AG04450 (cell line): ENCODE measurements at places on chromosomes 1 and 21. TPM values are rescaled to one million over a fixed set of nuclear protein-coding genes. Genes with fewer than 3 reads are reported as not detected.

- no peak for DNase-seq
Observed at GRCh38 chr1:22166439-22166838, 23.5 kb upstream of the WNT4 start.

The TMEM222 gene
- 27.8 and 37.2 TPM in 2 replicates for polyA plus RNA-seq

DNA sequence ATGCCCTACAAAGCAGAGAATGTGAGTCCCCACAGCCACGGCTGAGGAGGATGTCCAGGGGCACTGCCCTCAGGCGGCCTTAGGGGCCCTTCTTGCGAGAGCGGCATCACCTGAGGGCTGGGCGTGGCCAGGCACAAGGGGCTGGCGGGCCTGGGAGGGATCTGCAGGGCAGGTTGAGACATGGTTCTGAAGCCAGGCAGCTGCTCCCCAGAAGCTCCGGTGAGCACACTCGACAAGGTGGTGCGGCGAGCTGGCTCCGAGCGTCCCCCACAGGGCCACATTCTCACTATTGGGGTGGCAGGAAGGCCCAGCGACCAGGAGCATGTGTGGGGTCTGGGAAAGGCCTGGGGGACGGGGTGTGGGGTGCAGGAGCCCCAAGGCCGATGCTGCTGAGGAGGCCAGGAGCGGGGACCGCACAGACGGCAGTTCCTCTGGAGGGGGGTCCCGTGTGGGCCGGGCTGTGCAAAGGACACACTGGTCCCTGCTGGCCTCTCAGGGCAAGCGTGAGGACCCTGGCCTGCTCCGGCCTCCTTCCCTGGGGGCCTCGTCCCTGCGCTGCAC, 47.2 kb downstream of the MORN1 start:
- DNase-seq: no peak

GRCh38 chr1:222918801-222919477, 104.1 kb downstream of the DISP1 start:
- no peak for DNase-seq

The SMPDL3B gene
- 0.05 and 0.07 TPM in 2 replicates for polyA plus RNA-seq

- no peak for DNase-seq
Observed at GRCh38 chr1:15623435-15623834, 6.2 kb downstream of the DDI2 start.

The LSM10 gene
- polyA plus RNA-seq: 50.8 and 63.6 TPM in 2 replicates

- DNase-seq: no peak
Observed at GRCh38 chr1:116365353-116365780, 7.7 kb upstream of the ATP1A1 start.

- DNase-seq: no peak
Observed at GRCh38 chr1:226233293-226233692, 9.8 kb downstream of the MIXL1 start.

- no peak for DNase-seq
Observed at GRCh38 chr1:246564839-246565750, 966 bp downstream of the TFB2M start.

- DNase-seq: no peak
Observed at GRCh38 chr1:3924825-3925220, 24.8 kb upstream of the C1orf174 start.

GRCh38 chr1:10699470-10699835, 97.0 kb downstream of the CASZ1 start:
- no peak for DNase-seq

The PLA2G4A gene
- 3.9 and 5.5 TPM in 2 replicates for polyA plus RNA-seq

DNA sequence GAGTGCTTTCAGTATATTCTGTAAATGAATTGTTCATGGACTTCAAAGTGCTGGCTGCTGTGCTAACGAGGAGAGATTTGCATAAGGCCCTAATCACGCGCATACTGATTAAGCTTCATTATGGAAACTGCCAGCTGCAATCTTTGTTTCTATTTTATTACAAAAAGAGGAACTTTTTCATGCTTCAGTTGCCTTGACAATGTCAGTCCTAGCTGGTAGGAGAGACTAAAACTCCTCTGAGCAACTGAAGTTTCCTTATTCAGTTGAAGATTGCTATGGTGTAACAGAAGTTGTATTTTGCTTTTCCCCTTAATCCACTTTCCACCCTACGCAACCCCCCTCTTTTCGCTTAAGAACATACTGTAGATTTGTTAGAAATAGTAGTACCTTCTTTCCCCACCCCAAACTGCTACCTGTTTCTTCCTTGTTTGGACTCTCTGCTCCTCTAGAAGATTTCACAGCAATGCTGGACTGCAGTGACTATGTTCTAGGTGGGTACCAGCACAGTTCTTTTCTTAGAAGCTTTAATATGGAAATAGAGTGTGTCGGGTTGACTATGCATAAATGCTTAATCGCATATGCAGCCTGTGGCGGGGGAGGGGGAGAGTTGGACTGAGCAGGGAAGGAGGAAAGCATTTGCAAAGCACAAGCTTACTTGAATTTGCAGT, 108.3 kb downstream of the POU2F1 start:
- no peak for DNase-seq

GRCh38 chr1:152018537-152018936, 18.3 kb downstream of the S100A11 start:
- DNase-seq: no peak

The C4BPA gene
- polyA plus RNA-seq: not detected in 2 replicates

DNA sequence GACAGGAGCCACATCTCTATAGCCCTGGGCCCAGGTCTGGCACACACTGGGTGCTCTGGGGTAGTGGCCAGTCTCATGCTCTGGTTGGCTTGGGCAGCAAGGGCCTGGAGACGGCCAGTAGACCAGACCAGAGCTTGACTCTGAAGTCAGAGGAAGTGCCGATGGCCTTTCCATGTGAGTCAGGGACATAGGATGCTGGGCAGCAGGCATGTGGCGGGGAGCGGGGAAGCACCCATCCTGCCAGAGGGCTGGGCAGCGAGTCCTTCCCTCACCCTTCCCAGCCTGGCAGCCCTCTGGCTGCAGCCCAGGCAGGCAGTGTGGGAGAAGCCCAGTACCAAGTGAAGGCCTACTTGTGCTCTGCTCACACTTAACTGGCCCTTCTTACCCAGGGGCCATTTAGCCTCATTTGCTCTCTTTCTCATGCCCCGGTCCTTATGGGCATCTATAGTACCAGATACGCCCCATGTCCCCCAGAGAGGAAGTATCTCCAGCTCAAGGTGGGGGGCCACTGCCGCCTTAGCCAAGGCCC, 3.3 kb downstream of the GPR153 start:
- DNase-seq: no peak

- DNase-seq: no peak
Observed at GRCh38 chr1:70738624-70739023, 309.0 kb downstream of the PTGER3 start.

DNA sequence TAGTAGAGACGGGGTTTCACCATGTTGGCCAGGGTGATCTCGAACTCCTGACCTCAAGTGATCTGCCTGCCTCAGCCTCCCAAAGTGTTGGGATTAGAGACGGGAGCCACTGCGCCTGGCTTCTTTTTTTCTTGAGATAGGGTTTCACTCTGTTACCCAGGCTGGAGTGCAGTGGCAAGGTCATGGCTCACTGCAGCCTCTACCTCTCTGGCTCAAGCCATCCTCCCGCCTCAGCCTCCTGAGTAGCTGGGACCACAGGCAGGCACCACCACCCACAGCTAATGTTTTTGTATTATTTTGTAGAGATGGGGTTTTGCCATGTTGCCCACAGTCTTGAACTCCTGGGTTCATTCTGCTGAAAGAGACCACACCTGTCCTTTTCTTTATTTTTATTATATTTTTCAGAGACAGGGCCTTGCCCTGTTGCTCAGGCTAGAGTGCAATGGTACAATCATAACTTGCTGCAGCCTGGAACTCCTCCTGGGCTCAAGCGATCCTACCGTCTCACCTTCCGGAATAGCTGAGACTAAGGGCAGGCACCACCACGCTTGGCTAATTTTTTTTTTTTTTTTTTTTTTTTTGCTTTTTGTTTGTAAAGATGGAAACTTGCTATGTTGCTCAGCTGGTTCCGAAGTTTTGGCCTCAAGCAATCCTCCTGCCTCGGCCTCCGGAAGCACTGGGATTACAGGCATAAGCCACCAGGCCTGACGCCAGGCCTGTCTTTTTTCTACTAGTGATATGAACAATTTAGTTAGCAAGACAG, 3.1 kb downstream of the LMNA start:
- no peak for DNase-seq

The KMO gene
- 0.04 and 0.07 TPM in 2 replicates for polyA plus RNA-seq

DNA sequence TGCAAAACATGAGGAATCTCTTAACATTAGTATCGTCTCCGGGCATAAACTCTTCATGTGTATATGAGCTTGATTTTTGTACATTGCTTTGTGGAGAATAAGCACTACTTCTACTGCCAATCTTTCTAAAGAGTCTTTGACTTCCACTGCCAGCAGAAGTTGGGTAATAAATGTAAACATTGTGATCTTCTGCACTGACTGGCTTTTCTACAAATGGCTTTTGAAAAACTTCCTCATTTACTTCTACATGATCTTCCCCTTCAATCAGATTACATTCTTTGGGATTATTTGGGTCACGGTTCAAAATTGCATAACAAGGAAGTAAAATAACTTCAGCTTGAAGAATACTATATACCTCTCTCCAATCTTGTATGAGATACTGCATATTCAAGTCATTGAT, 30.4 kb upstream of the SLC44A5 start:
- DNase-seq: no peak

- DNase-seq: no peak
Observed at GRCh38 chr1:6694121-6694713, 7.4 kb downstream of the DNAJC11 start.

GRCh38 chr1:159429074-159429861, 2.7 kb upstream of the OR10J4 start:
- no peak for DNase-seq

- no peak for DNase-seq
Observed at GRCh38 chr1:200737647-200738291, 924 bp upstream of the CAMSAP2 start.

- DNase-seq: no peak
Observed at GRCh38 chr1:23525558-23526250, 5.3 kb downstream of the E2F2 start.

DNA sequence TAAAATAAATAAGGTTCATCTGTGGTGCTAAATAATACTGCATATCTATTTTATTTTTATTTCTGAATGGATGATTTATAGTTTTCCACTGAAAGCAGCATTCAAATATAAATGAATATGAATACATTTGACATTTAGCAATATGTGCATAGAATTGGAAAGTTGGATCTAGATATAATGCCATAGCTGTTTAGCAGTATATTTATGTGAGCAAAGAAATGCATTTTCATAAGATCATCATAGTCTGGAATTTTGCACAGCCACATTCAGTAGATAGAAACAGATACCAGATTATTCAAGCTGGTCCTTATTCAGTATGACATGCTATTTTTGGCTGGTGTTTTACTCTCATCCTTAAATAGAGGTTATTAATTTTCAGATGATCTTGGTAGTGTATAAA, 46.0 kb downstream of the SNX7 start:
- DNase-seq: no peak

DNA sequence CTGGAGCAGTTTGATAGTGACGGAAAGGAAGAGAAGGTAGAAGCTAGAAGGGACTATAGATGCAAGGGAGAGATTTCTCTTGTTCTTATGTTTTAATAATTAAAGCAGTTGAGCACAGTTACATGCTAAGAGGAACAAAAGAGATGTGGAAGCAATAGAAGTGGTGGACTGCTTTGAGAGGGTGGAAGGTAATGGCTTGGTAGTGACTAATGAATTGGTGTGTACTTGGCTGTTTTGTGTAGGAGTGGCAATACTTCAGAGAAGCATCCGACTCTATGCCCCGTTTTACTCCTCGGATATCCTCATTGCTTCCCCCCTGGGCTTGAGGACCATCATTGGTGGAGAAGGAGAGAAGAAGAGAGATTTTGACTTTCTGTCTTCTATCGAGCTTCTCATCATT, 12.8 kb downstream of the UTP25 start:
- DNase-seq: no peak

- no peak for DNase-seq
Observed at GRCh38 chr1:178537382-178538090, 24.6 kb downstream of the TEX35 start.

GRCh38 chr1:29460041-29460610, 223.8 kb downstream of the PTPRU start:
- DNase-seq: no peak

DNA sequence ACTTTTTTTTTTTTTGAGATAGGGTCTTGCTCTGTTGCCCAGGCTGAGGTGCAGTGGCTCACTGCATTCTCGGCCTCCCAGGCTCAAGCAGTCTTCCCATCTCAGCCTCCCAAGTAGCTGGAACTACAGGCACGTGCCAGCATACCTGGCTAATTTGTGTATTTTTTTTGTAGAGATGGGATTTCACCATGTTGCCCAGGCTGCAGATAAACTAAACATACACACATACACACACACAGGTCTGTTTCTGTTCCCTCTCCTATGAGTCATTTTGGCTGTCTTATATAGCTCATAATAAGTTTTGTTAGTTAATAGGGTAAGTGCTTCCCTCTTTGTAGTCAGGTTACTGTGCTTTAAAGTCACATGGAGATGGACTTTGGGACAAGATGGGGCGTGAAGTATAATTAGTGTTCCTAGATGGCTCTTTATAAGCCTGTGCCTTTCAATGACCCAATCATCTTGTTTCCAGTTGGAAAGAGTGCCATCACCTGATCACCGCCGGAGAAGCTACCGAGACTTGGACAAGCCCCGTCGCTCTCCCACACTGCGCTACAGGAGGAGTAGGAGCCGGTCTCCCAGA, 9.1 kb downstream of the PRPF38A start:
- peak; percentile 1 for DNase-seq

The CELA3B gene
- polyA plus RNA-seq: not detected in 2 replicates

DNA sequence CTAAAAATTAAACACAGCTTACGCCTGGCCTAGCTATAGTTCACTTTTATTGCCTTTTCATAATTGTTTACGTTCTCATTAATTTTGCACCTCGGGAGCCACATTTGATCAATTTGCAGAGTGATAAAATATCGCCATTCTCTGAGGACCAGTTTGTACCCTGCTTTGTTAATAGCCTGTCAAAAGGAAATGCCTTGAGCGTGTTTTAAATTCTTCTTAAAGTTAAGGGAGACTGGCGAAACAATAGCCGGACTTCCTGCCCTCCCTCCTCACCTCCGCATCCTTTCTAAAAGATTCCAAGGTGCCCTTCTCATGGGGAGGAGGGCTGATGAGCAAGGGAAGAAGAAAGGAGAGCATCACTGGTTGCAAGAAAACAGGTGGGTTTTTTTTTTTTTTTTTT, 271.6 kb downstream of the KCNJ6 start:
- no peak for DNase-seq

GRCh38 chr1:228404107-228404720, 2.4 kb downstream of the TRIM11 start:
- no peak for DNase-seq

The RNF186 gene
- polyA plus RNA-seq: not detected in 2 replicates

DNA sequence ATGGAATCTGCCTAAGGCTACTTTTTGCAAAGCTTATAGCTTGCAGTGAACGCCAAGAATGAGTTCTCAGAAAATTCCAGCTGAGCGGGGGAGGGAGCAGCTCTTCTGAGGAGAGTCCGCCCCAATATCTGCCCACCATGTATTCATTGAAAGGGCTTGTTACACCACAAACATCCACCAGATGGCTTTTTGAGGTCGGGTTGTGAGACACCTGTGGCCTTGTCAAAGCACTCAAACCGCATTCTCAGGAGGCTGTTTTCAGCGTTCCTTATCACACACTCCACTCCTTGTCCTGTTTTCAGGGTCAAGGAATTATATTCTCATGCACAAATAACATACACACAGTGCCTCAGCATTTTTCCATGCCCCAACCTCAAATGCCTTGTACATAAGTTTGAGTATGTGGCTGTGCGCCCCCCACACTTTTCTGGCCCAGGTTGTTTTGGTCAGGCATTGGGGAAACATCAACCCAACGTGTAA, 3.9 kb upstream of the C4BPB start:
- DNase-seq: peak; percentile 8

The KRTAP12-1 gene
- polyA plus RNA-seq: not detected in 2 replicates
